ENCODE measurements at places on chromosomes 7 and 10.
A peak's percentile ranks its signal among the peaks of the same experiment; 100 is the strongest.

GRCh38 chr10:79058899-79059841 lies 9.6 kb upstream of the ZMIZ1 start:
- no peak for DNase-seq

- DNase-seq = no peak
These were observed 33.9 kb upstream of the XPNPEP1 start for GRCh38 chr10:109957092-109957797.

DNA sequence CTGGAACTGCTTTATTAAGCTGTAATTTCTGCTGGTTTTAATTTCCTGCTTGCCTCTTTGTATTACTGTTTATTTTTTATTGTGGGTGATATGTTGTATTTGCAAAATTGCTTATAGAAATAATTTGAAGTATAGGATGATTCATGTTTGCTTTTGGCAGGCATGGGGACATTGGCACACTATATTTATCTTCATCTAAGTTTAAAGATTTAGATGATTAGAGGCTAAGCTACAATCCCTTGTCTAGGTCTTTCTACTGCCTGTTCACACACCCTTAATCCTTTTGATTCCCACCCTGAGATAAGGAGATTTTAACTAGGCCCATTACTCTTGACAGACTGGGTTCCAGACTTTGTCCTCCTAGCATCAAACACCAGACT lies 182.8 kb upstream of the KAT6B start:
- DNase-seq = no peak

DNA sequence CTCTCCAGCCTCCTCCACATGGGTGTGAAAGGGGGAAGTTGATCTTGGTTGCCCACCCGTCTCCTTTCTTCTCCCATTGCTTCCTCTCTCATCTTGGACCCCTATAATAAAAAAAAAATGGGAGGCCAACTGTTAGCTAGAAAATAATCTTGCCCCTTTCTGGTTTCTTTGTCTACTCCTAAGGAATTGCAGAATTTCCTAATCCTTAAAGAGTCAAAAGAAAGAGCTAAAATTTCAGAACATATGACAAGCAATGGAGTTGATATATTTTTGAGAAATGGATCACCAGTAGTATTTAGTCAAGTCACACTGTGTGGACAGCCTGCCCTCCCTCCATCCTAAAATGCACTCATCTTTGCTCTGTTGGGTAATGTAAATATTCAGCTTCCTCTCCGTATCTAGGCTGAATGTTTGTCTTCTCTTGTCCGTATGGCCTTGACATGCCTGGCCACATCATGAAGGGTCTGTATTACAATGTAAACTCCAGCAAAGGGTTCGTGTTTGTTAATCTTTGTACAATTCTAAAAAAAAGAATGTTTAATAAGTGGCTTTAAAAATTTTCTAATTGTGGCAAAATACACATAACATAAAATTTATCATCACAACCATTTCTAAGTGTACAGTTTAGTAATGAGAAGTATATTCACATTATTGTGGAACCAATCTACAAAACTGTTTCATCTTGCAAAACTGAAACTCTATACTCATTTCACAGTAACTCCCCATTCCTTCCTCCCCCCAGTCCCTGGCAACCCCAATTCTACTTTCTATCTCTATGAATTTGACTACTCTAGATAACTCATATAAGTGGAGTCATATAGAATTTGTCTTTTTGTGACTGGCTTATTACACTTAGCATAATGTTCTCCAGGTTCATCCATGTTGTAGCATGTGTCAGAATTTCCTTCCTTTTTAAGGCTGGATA lies 71.5 kb downstream of the ZNF92 start:
- DNase-seq = no peak

DNA sequence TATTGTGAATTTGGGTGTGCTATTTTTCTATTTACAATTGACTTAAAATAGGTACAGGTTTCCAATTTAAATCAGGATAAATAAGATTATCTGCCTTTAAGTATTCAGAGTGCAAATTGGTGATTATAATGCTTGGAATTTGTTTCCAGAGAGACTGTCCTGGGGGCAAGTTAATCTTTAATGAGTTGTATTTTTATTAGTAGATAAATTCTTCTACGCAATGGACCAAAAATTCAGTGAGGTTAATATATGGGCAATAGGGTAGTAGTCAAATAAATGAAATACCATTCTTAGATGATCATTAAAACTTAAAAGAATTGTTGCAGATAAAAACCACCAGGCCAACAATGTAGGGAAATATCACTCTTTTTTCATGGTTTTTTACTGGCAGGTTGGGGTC lies 3.4 kb downstream of the BICC1 start:
- no peak for DNase-seq

GRCh38 chr7:73703225-73703624 lies 16.2 kb downstream of the STX1A start:
- DNase-seq = no peak

DNA sequence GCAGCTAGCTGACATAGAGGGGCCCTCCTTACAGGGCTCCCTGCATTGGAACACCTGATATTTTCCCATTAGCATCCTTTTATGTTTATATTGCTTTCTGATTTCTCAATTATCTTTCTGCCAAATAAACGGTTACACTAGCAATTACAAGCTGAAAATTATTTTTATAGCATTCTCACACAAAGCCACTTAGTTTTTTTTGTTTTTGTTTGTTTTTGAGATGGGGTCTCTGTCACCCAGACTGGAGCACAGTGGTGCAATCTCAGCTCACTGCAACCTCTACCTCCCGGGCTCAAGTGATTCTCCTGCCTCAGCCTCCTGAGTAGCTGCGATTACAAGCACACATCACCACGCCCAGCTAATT lies 9.9 kb upstream of the ZC3HAV1 start:
- DNase-seq = no peak

GRCh38 chr10:2476218-2476811 lies 591.0 kb upstream of the PFKP start:
- DNase-seq = no peak

GRCh38 chr10:128047351-128047750 lies 78.9 kb downstream of the MKI67 start:
- DNase-seq = peak; percentile 71

GRCh38 chr7:84912993-84913635 lies 273.7 kb downstream of the SEMA3D start:
- no peak for DNase-seq

DNA sequence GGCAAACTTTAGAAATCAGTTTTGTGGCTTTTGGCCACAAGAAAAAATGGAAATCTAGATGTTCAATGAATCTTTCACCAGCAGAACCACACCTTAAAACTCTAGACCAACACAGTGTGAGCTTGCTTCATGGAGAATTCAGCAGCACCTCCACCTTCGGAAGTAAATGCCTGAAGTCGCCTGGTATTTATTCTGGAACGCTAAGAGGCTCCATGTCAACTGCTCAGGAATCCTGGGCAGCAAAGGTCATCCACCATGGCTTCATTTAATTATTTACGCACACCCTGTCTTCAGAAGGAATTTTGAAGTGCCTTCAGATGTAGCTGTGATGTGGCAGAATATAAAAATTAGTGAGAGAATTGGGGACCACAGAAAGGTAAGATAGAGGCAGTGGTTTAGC lies 167.7 kb downstream of the GFRA1 start:
- DNase-seq = no peak

GRCh38 chr10:97270523-97271154 lies 21.8 kb downstream of the ARHGAP19 start:
- no peak for DNase-seq

- DNase-seq = no peak
These were observed 290.4 kb downstream of the IPMK start for GRCh38 chr10:57977262-57977661.

DNA sequence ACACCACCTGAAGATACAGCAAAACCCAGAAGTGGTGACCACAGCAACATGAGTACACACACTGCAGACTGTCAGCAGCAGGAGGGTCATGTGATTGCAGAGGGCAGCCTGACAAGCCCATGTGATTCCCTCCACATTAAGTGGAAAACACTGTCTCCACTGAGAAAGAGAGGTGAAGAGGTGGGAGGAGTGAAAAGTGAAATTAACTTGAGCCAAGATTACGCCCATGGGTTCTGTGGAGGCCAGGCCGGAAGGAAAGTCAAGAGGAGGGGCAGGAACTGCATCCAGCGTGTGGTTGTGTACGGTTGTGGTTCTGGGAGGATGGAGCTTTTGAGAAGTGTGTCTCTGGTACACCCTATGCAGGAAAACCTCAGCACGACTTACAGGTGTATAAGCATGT lies 138.5 kb downstream of the PLXNA4 start:
- DNase-seq = no peak

GRCh38 chr10:70435241-70436085 lies 6.0 kb downstream of the NODAL start:
- no peak for DNase-seq

GRCh38 chr10:103265717-103266329 lies 11.1 kb upstream of the INA start:
- DNase-seq = no peak

DNA sequence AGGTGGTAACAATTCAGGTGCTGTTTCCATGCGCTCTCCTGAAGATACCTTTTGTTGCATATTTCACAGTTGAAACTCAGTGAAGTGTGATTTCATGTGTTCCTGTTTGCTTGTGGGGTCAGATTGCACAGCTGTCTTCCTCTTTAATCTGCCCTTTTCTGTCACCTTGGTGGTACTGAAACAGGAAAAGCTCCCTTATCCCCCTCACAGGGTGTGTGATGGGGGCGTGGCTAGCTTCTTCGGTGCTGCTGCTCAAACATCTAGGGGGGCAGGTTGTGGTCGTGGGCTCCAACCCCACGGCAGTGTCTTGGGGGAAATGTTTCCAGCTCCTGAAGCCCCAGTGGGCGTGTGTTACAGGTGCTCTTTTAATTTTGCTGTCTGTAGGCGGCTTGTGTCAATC lies 107.4 kb upstream of the KLF14 start:
- DNase-seq = no peak

DNA sequence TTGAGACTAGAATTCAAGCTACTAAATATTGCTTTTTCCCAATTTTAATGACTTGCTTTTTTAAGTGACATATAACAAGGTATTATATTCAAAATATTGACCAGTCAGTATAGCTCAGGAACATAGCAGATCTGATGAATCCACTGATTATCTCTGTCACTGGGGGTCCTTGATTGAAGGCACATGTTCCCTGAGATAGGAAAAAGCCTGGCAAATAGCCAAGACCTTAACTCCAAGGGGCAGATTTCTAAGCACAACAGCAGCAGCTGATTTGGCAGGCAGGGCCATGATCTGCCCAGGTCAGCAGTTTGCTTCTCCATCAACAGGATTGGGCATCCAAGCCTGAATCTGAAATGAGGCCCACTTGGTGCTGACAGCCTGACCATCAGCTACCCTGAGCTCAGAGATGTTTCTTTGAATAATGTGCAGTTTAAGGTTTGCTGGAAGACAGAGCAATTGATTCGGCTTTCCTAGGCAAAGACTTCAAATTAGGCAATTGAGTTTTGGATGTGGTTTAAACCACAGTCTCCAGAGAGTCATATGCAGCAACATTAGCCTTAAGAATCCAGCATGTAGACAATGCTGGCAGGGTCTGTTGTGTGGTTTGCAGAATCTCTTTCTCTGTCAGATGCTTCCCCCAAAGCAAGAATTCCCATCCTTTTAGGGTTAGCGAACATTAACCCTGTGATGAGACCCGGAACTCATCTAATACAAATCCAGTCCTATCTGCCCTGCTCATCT lies 352.6 kb downstream of the ADRA2A start:
- DNase-seq = no peak

GRCh38 chr10:110007161-110007700 lies 553 bp upstream of the ADD3 start:
- DNase-seq = peak; percentile 37

DNA sequence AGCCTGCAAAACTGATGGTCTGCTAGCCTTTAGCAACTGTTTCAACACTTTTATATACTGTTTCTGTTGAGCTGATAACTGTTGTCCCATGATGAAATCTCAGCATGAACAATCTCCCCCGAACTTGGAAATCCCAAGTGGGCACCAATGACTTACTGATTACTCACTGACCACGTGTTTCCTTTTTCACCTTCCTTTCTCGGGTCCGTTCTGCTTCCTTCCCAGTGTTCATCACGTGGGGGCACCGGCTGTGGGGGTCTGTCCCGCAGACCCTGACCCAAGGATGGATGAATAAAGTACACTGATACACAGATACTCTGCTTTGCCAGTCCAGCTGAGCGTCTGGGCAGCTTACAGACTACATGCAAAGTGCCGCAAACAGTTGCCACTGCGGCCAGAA lies 39.0 kb upstream of the RASGEF1A start:
- no peak for DNase-seq

GRCh38 chr7:24036033-24036412 lies 248.0 kb upstream of the NPY start:
- DNase-seq = no peak

- no peak for DNase-seq
These were observed 67.5 kb downstream of the CUX1 start for GRCh38 chr7:101884671-101885596.

- DNase-seq = no peak
These were observed 181.3 kb downstream of the IMMP2L start for GRCh38 chr7:111380945-111381344.

DNA sequence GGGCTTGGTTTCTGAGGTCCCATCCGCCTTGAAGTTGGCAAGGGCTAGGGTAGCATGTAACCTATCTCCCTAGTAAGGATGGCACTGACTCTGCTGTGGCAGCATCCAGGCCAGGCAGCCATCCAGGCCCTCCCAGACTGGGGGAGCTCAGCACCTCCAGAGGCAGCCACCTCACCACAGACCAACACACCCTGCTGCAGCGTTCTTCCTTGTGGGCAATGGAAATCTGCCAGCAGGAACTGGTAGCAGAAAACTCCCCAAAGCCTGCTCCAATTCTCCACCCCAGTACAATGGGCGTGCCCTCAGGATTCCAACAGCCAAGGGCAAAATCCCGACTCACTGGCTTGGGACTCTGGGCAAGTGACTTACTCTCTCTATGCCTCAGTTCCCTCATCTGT lies 27.5 kb downstream of the DLG5 start:
- DNase-seq = no peak

DNA sequence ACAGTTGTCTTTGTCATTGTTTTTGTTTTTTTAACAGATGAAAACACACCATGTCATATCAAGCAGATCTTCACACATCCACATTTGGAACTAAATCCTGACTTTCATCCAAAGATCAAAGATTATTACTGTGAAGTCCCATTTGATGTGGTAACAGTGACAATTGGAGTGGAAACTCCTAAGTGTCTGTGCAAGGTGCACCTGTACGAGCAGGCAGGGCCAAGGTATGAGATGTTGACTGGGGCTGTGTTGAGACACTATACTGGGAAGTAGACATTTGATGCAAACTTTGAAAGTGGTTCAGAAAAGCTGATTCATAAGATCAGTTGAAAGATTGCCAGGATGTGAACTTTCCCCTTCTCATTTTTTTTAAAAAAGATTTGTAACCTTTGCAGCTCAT lies 152.3 kb downstream of the CPED1 start:
- no peak for DNase-seq

DNA sequence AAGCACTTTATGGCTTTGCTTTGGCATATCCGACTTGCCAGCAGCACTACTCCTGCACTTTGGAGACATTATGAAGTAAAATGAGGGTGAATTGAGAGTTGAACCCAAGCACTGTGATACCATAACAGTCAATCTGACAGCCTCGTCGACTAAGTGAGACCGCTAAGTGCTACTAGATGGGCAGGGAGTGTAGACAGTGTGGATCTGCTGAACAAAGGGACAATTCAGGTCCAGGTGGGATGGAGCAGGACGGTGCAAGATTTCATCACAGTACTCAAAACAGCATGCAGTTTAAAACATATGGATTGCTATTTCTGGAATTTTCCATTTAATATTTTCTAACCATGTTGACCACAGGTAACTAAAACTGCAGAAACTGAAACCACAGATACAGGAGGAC lies 20.8 kb upstream of the PRTFDC1 start:
- no peak for DNase-seq

- DNase-seq = no peak
These were observed 18.7 kb downstream of the SLC35G1 start for GRCh38 chr10:93912444-93912843.
